ENCODE measurements at places on chromosomes 16 and 17. TPM values are rescaled to one million over a fixed set of nuclear protein-coding genes. Genes with fewer than 3 reads are reported as not detected.

Gene SOST
- not detected for total RNA-seq

Gene HSPB9
- total RNA-seq: not detected

Gene KRTAP4-9
- not detected for total RNA-seq

Gene GAS7
- total RNA-seq: 38.4 TPM

Gene CANT1
- 28.1 TPM for total RNA-seq

Gene SLFN12
- total RNA-seq: 5.9 TPM

Gene ZNF597
- 5.6 TPM for total RNA-seq

Gene CEMP1
- 0.10 TPM for total RNA-seq

Gene GAA
- total RNA-seq: 74.7 TPM

Gene KRT15
- total RNA-seq: not detected
